ENCODE measurements at places on chromosomes 12 and 14.

DNA sequence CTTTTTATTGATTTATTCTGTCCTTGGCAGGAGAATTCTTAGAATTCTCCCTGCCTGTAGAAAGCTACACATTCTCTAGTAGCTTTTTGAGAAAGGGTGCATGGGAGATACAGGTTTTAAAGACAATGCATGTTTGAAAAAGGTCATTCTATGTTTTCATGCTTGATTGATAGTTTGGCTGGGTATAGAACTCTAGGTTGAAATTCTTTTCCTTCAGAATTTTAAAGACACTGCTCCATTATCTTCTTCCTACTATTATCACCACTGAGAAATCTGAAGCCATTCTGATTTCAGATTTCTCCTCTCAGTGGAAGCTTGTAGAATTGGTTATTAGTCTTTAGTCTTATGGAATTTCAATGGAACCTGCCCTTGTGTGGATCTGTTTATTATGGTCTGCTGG lies 14.0 kb downstream of the ATF7IP start:
- no peak for DNase-seq

- no peak for DNase-seq
Measured at GRCh38 chr12:94152292-94153078, 4.1 kb downstream of the PLXNC1 start.

DNA sequence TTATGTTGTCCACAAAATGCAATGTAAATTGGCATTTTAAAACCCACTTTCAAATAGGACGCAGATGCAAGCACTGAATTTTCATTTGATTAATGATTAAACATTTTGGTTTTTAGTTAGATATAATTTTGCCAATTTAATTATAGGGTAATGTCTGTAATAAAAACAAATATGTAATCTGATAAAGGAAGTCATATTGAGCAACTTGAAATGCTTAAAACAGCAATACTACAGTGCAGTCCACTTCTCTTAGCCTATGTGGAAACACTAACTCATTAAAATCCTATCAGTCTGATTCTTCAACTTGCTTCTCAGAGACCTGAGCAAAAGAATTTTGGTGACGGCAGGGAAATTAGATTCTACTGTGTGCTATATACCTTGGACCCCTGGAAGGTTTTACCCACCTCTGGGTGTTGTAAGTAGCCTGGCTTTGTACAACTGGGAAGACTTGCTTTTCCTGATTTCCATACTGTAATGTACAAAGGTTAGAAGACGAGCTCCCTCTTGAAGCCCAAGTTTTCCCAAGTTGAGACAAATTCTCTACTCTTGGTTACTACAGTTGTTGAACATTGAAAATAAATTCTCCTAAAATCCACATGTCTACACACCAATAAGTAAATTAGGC lies 4.1 kb downstream of the TRHDE start:
- DNase-seq, result no peak

DNA sequence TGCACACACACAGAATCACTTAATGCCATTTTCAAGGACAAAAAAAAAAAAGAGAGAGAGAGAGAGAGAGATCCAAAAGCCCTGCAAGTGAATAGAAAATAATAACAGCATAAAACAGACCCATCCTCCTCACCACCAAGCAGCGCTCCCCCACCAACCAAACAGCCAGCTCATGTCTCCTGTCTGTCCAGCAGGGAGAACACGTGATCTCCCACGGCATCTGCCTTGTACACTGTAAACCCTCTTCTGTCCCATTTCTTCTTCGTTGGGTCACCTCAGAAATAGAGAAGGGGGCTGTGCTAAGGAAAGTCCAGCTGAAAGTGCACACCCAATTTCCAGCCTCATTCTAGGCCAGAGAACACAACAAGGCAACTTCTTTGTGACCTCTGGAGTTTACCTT lies 222.5 kb downstream of the EXOC5 start:
- no peak for DNase-seq

DNA sequence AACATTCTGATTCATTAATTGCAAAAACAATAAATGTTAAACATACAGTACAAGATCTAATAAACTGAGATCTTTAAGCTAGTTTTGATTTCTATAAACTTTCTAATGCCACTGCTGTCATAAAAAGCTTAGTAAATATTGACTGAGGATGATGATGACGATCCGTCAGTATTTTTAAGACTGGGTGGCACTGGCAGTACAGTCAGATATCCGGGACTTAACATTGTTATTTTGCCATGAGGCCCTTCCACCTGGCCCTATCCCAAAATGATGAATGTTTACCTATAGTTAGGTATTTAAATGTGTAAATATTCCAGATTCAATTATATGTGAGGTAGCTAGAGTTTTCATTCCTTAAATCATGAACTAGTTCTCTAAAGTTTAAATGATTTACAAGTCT lies 158.5 kb downstream of the FOXA1 start:
- no peak for DNase-seq
